ENCODE measurements at places on chromosomes 16 and 17. TPM values are rescaled to one million over a fixed set of nuclear protein-coding genes. Genes with fewer than 3 reads are reported as not detected.

DNA sequence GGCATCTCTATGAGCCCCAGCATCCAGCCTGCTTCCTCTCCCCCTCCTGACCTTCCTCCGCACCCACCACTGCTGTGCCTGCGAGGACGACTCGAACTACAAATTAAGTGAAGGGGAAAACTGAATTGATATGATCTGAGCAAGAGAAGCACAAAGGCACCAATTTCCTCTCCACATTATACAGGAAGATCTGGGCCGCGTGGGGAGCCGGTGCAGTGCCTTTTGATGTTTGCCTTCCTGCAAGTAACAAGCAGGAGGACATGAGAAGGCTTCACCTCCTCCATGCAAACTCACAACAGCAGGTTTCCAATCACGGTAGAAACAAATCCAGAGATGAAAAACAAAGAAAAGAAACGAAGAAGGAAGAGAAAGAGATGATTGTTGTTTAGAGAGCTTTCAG, 57.8 kb upstream of the MMP2 start:
- no peaks in the 10 kb centered on the region for H3K36me3 ChIP-seq
- H3K4me3 ChIP-seq, result no peak overlapping the region
- H3K27ac ChIP-seq, result no peak overlapping the region

DNA sequence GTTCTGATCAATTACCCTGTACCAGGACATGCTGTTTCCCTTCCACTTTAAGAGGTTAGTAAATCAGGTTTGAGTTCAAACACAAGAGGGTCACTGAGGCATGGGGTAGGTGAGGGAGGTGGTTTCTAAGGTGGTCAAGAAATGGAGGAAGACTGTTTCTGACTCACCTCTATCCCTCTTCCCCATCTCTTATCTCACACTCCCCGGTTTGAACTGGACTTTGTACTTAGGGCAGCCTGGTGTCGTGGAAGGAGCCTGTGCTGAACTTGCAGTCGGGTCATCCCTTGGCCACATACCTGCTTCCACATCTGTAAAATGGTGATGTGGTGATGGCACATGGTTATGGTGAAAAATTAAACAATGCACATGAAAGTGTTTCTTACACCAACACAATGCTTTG, 17.2 kb upstream of the TMEM98 start:
- H3K27ac ChIP-seq, result no peak overlapping the region
- H3K4me1 ChIP-seq, result peaks cover 14% of the 10 kb centered on the region
- no peak overlapping the region for H3K4me3 ChIP-seq
- DNase-seq, result no peak
- H3K27me3 ChIP-seq, result no peaks in the 10 kb centered on the region

DNA sequence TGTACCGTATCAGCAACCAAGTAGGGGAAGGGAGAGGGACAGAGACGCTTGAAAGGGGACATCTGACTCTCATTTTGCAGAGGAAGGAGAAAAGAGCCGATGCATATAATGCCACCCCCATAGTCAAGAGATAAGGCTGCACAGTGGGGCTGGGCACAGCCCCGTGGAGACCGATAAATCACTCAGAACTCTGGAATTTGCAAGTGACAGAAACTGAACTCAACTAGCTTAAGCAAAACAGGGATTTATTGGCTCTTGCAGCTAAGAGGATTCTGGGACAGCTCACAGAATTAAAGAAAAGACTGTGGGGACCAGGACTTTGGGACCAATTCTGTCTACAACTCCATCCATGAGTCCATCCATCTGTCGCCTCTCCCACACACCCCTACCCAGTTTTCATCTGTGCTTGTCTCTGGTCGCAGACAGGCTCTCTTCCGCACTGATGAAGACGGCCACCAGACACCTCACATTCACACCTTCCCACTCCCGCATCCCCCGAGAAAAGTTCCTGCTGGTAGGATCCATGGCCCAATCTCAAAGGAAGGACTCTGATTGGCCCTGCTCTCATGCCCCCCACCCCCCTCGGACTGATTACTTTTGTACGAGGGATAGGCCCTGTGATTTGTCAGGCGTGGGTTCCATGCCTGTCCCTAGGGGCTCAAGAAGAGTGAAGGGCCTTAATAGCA, 105.9 kb upstream of the RPL38 start:
- peaks cover 20% of the 10 kb centered on the region for H3K27me3 ChIP-seq
- H3K4me3 ChIP-seq, result no peak overlapping the region
- no peaks in the 10 kb centered on the region for H3K36me3 ChIP-seq

HBZ gene
- total RNA-seq, result not detected

GRCh38 chr17:53088481-53088880, 734.2 kb upstream of the KIF2B start:
- no peak overlapping the region for H3K4me3 ChIP-seq
- no peak overlapping the region for H3K27ac ChIP-seq
- no peak for DNase-seq
- no peaks in the 10 kb centered on the region for H3K4me1 ChIP-seq
- no peaks in the 10 kb centered on the region for H3K27me3 ChIP-seq

VTN gene
- 0.41 TPM for total RNA-seq

DNA sequence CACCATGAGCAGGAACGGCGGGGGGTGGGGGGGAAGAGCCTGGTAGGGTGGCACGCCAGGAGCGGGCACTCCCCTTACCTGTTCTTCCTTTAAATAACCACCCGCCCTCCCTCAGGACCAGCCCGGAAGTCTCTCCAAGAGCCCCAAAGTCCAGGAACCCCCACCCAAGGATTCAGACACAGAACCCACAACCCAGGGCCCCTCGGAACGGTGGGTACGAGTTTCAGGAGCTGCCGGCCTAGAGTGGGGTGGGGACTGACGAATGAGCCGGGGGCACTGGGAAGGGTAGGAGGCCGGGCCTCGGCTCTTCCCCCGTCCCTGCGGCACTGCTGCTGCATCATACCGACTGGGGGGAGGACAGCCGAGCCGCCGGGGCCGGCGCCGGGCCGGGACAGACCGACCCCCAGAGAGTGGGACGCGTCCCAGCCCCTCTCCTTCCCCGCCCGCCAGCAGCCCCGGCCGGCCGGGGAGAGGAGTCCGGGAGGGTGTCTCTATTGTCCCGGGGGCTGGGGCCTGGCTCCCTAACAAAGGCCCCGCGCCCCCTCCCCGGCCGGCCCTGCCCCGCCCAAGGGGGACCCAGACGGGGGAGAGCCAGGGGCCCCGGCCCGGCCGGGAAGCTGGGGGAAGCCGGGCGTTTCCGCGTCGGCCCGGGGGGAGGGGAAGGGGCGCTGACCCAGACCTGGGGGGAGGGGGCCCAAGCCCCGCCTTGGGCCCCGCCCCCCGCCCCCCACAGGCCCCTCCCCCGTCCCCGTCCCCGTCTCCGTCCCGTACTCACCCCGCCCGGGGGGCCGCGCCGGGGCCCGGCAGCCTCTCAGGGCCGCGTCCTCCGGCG, 747 bp downstream of the ATXN7L3 start:
- H3K36me3 ChIP-seq, result peaks cover 33% of the 10 kb centered on the region
- peaks cover 30% of the 10 kb centered on the region for H3K4me1 ChIP-seq

Data from sigmoid colon (tissue), 7 donors.